T1000 (cell line): ENCODE measurements at places on chromosomes 4 and X.

DNA sequence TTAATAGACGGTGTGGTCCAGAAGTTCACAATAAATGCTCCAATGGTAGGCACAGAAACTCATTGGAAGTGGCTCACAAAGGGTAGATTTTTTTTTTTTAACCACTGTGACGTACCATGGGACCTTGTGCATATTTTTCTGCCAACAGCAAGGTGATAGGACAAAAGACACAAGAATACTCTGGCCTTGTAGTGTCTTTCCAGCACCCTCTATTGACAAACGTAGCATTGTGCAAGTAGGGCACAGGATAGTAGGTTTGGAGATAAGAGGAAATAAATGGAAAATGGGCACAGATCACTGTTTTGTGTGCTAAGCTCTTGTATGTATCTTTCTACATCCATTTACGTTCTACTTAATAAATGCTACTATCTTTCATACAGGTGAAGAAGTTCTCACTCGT, 2054.9 kb downstream of the PCDH7 start:
- DNase-seq: no peak

DNA sequence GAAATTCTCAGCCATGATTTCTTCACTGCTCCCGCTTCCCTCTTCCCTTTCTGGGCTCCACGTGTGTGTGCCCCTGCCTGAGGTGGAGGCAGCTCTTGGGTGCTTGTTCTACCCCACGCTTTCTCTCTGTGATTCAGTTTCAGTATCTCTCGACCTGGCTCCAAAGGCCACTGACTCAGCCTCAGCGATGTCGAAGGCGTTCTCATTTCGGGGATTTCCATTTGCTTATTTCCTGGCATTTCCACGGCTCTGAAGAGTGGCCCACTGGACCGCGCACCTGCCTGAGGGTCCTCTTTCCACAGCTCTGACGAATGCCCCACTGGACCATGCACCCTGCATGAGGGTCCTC, 52.4 kb downstream of the GAK start:
- no peak for DNase-seq

- no peak for DNase-seq
Measured at GRCh38 chrX:149494844-149495565, 10.1 kb downstream of the IDS start.

GRCh38 chr4:71181332-71181731, 157.5 kb upstream of the SLC4A4 start:
- no peak for DNase-seq

DNA sequence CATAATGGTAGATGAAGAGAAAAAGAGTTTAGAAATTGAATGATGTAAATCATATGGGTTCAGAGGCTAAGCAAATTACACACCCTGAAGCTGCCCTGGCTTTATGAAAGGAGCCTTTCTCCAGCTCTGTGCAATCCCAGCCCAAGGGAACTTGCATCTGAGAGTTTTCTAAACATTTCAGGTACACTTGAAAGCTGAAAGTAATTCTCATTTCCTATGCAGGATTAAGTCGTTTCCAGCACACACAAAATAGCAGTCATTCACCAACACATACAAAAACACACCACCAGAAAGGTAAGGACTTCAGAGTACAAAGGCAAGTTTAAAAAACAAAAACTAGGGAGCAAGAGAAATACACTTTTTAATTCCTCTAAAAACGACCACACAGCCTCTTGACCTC, 1.7 kb downstream of the PDGFC start:
- DNase-seq: no peak

DNA sequence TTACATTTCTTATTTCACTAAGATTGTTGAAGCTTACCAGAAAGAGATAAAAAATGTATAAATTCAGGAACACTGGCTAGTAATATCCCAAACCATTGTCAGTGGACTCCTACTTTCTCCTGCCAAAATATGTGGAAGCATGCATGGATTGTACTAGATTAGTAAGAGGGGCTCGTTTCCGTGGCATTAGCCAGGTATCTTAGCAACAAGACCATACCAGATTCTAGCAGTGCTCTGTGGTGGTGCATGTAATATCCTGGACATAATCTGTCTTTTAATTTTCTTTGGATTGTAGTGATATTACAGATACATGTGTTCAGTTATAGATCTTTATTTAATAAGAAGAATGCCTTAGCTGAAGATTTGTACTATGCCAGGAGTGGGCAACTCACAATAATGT, 371.9 kb upstream of the PITX2 start:
- DNase-seq: no peak

DNA sequence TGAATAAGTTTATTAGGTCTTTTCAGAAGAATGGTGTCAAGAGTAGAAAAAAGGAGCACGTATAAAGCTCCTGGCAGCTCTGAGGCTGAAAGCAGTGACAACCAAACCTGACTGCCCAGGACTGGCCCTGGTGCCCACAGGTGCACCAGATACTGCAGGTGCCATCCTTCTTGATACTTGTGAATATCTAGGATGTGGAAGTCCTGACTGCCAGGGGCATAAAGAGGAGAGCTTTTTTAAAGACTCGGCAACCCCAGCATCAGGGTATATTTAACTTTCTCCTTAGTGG, 60.7 kb downstream of the TMEM150C start:
- DNase-seq: no peak

- no peak for DNase-seq
Measured at GRCh38 chrX:40120838-40121580, 23.3 kb upstream of the BCOR start.

GRCh38 chrX:117407449-117408150, 709.0 kb downstream of the KLHL13 start:
- no peak for DNase-seq

- DNase-seq: no peak
Measured at GRCh38 chr4:39563346-39563847, 36.2 kb upstream of the UGDH start.

DNA sequence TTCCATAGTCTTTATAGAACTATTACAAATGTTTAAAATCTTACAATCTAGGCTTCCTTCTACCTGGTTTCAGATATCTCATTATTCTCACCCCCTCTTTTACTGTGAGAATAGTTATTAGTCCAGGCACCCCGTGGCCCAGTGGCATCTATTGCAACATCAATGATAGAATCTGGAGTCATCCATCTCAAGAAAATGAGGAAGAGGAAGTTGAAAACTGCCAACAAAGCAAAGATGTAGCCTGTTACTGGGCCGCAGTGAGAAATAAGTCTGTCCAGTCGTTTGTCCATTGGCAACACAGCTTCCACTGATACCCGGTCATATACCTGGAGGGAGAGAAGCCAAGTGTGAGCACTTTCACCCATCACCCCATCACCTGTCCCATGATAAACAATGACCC, 6.0 kb upstream of the ASB11 start:
- DNase-seq: no peak

GRCh38 chr4:136900696-136901095, 631.6 kb downstream of the PCDH18 start:
- DNase-seq: no peak

DNA sequence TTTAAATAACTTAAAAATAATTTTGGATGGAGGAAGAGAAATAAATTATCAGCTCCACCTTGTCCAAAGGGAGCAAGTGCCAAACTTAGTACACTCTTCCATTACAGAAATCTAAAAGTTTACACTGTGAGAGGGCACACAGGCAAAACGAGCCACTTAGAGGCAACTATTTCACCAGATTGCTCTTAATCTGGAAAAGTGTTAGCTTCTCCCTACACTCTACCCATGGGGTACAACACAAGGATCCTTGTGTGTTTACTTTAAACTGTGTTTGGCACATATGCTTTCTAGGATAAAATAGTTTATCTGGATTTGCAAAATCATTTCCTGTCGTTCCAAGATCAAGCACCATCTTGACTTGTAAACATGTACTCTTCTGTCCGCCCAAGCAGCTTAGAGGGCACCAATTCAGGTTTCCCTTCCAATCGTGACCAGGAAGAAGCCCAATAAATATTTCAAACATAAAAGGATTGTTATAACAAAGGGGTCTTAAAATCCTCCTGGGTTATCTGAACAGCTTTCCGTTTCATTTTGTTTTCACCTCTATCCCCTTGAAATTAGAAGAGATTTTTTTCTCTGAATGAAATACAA, 29.0 kb upstream of the KDR start:
- no peak for DNase-seq

DNA sequence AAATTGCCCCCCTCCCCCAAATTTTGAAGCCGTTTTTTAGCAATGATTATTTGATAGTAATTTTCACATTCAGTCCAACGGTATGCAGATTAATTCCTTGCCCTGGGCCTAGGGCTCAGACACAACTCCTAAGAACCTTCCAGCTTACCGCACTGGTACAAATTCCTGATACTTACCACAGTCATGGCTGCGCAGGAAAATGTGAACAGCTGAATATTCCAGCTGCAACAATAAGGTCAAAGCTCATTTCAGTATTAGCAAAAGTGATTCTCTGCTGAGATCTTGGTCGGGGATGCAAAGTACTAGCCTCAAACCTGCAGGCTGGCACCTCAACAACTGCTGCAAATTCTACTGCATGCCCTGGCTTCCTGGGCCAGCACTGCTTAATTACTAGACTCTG, 3.0 kb downstream of the ATP11C start:
- no peak for DNase-seq

- DNase-seq: no peak
Measured at GRCh38 chrX:97065973-97066372, 182.3 kb downstream of the RPA4 start.

GRCh38 chrX:150486011-150486410, 82.4 kb upstream of the MTM1 start:
- no peak for DNase-seq

DNA sequence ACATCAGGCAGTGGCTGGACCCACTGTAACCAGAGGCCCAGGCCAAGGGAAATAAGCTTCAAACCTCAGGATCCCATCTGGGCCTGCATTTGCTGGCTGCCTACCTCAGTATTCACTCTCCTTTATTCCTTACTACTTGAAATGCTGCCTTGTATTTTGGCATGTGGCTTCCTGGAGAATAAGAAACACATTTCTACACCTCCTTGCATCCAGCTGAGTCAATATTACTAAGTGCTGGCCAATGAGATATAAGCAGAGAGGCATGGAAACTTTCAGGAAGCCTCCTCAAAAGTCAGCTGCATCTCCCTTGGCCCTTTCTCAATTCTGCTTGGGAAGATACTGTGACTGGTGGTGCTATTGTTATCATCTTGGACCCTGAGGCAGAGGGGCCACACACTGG, 59.8 kb upstream of the RELL1 start:
- DNase-seq: no peak

GRCh38 chr4:149441338-149441737, 374.3 kb downstream of the IQCM start:
- DNase-seq: no peak

GRCh38 chr4:103008875-103009729, 10.4 kb downstream of the SLC9B1 start:
- no peak for DNase-seq

GRCh38 chr4:103429283-103429682, 231.1 kb upstream of the CENPE start:
- no peak for DNase-seq

- no peak for DNase-seq
Measured at GRCh38 chr4:2953496-2953895, 9.7 kb downstream of the NOP14 start.

GRCh38 chr4:159282329-159282728, 179.4 kb downstream of the RAPGEF2 start:
- no peak for DNase-seq

- DNase-seq: no peak
Measured at GRCh38 chr4:65546882-65547416, 123.3 kb downstream of the EPHA5 start.

DNA sequence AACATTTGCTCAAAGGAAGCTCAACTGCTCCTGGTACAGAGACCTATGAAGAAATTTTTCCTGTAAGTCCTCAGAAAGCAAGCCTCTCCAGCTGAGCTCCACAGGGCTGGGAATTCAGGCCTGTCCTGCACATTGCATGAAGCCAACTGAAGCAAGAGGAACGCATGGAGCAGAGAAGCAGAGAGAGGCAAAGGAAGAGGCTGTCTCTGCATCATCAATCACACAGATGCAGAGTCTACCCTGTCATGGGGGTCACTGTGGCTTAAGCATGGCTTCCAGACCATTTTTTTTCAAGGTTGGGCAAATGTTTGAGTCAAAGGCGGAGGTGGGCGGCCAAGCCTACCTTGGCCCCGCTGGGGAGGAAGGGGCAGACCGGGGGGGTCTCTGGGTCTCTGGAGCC, 110.3 kb upstream of the MSX1 start:
- no peak for DNase-seq

GRCh38 chr4:139954512-139954911, 199.5 kb downstream of the MAML3 start:
- no peak for DNase-seq

GRCh38 chrX:42276982-42277690, 353.8 kb upstream of the CASK start:
- no peak for DNase-seq

DNA sequence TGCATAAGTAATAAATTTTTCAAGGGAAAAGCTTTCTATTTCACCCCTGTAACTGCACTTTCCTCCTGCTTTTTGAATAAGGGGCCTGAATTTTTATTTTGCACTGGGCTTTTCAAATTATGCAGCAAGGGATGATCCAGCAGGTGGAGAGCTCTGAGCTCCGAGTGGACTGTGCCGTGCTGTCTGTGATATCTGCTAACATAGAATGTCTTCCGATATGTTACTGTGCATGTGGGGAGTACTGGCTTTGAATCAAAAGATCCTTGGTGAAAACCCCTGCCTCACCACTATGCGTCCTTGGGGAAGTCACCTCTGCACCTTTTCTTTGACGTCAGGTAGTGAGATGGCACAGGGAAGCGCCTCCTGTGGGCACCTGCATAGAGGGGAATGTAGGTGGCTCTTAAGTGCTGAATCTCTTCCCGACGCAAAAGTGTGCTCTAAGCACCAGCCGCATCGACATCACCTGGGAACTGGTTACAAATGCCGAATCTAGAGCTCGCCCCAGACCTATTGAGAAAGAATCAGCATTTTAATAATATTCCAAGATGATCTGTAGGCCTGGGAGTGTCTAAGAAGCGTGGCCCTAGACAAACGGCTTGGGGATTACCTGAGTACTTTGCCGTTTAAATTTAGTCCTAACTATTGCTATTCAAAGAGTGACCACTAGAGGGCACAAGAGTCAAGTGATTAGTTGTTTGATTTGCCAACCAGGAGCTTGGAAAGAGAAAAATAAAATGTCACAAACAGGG, 19.2 kb upstream of the WFS1 start:
- peak; percentile 8 for DNase-seq

DNA sequence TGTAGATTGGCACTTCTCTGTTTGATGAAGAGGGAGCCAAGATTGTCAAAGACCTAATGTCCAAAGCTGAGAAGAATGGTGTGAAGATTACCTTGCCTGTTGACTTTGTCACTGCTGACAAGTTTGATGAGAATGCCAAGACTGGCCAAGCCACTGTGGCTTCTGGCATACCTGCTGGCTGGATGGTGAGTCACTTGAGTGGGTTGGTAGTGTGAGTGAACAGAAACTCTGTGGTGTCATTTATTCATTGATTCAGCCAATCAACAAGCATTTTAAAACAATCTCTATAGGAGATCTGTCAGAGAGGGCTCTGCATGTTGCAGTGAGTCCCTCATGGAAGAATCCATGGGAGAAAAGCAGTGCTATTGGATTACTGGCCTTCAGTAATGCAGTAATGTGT, 16.3 kb downstream of the TAF9B start:
- no peak for DNase-seq

GRCh38 chr4:151409470-151410313, 716 bp downstream of the FHIP1A start:
- DNase-seq: no peak

GRCh38 chr4:79241846-79242245, 84.0 kb downstream of the NAA11 start:
- peak; percentile 29 for DNase-seq

GRCh38 chr4:151324752-151325110, 674 bp downstream of the SH3D19 start:
- no peak for DNase-seq

- no peak for DNase-seq
Measured at GRCh38 chr4:3870567-3870962, 104.4 kb downstream of the ADRA2C start.
